NCI-H526 (cell line): ENCODE measurements at places on chromosomes 16 and 17.
A peak's percentile ranks its signal among the peaks of the same experiment; 100 is the strongest.

DNA sequence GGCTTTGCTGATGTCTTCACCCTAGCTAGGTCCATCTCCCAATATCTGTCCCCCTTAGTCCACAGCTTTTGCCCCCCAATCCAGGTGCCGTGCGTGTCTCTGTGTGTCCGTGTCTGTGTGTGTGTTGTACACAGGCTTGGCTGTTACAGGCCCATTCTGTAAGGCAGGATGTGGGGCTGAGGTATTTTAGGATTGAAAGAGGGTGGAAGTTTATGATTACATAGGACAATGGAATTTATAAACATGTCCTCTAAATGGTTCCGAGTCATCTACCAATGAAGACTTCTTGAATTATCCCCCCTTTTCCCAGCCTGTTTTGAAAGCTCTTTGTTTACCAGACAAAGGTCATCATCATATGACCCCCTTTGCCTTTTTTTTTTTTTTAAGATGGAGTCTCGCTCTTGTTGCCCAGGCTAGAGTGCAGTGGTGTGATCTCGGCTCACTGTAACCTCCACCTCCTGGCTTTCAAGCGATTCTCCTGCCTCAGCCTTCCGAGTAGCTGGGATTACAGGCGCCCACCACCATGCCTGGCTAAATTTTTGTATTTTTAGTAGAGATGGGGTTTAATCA lies 21.9 kb downstream of the ACE start:
- no peak for DNase-seq

GRCh38 chr17:19867329-19868078 lies at the start of gene ULK2:
TSS of gene ULK2 (minus strand) at chr17:19867936. CDS start at chr17:19867417, 519 bp downstream.
- DNase-seq = peak; percentile 3

- no peak for DNase-seq
Observed at GRCh38 chr17:8859027-8859803, 8.3 kb downstream of the PIK3R6 start.

- DNase-seq = no peak
Observed at GRCh38 chr17:55171634-55172328, 93.0 kb upstream of the HLF start.

GRCh38 chr16:15539197-15539596 lies 103.8 kb downstream of the MARF1 start:
- DNase-seq = no peak

GRCh38 chr17:3043737-3044365 lies 19.6 kb downstream of the OR1D5 start:
- peak; percentile 26 for DNase-seq

DNA sequence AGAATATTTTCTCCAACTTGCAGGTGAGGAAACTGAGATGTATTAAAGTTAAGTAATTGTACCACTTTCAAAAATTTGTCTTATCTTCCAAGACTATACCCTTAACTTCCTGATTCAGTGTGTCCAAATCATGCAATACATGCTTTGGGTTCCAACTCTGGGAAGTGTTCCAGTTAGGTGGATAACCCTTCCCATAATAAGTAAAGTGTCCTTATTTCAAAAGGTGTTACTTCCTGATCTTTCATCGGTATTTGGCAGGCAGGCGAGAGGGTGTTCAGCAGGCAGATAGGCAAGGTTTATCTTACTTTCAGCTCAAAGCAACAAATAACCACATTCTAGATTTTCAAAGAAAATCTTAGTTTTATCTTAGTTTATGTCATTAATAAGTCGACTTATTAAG lies 46.3 kb upstream of the ARHGAP44 start:
- DNase-seq = no peak

DNA sequence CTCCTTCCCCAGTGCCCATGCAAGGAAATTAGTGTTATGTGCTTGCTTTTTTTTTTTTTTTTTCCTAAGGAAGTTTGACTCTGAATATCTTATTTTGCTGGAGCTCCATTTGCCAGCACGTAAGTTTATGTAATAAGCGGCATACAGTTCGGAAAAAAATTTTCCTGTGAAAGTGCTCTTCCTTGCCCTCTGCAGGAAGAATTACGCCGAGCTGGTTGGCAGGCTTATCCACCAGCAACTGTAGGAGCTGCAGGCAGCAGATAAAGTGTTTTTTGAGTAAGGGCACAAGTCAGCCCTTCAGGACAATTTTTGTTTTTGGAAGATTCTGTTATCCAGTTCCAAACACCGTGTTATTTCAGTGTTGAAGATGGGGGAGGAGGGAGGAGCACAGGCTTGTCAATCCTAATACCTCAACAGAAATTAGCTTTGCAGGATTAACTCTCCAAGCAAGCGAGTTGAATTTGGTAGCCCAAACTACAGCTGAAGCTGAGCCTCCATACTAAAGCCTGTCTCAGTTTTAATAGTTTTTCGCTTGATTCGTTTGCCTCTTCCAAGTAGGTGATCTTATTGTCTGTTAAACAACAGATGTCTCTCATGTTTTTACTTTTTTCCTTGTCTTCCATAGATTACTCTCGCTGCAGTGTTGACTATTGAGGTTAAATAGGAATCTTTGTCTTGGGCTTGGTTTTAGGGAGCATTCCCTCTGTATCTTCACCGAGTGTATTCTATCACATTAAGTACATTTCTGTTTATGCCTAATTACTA lies 1.1 kb downstream of the SPECC1 start:
- DNase-seq = peak; percentile 75

GRCh38 chr17:55829995-55830612 lies 79.3 kb downstream of the PCTP start:
- no peak for DNase-seq

DNA sequence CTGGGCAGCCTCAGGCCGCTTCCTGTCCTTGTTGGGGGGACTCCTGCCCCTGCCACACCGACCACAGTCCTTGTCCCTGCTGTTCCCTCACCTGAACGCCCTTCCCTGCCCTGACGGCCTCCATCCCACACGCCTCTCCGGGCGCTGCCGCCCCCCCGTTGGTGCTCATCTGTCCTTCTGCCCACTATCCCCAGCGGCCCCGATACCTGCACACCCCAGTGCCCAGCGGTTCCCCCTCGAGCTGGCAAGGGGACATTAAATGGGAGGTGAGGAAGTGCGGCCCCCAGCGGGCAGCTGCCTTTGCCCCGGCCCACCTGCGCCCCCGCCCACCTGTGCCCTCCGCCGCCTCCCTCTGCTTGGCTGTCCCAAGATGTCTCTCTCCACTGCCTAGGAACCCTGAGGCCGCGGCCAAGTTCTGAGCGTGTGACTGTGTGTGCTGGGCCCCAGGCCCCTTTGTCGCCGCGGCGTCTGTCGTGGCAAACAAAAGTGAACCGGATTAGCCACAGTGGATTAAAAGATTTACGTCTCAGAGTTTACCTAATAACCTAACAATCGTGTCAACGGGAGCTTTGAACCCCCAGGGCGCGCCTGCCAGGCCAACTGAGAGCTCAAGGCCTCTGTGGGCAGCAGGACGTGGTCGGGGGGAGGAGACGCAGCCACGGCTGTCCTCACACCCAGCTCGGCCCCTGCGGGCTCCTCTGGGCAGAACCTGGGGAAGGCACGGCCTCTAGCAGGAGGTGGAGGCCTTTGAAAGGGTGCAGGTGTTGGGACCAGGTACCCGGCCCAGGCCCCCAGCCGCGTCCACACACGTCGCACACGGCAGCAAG lies 7.6 kb upstream of the AXIN1 start:
- DNase-seq = no peak

DNA sequence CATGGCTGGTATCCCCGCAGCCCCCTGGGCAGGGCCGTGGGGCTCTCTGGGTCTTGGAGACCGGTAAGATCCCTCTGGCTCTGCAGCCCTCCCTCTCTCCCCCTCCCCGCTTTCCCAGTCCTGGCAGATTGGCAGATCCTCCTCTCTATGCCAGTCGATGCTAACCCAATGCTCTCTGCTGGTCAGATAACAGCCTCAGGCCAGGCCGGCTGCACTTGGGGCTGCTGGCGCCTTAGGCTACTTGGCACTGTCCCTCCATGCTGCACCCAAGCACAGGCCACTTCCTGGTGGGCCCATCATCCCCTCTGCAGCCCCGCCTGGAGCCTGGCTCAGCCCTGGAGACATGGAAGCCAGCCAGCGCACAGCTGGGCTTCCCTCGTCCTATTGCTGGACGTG lies 81.7 kb downstream of the RTN4RL1 start:
- no peak for DNase-seq

DNA sequence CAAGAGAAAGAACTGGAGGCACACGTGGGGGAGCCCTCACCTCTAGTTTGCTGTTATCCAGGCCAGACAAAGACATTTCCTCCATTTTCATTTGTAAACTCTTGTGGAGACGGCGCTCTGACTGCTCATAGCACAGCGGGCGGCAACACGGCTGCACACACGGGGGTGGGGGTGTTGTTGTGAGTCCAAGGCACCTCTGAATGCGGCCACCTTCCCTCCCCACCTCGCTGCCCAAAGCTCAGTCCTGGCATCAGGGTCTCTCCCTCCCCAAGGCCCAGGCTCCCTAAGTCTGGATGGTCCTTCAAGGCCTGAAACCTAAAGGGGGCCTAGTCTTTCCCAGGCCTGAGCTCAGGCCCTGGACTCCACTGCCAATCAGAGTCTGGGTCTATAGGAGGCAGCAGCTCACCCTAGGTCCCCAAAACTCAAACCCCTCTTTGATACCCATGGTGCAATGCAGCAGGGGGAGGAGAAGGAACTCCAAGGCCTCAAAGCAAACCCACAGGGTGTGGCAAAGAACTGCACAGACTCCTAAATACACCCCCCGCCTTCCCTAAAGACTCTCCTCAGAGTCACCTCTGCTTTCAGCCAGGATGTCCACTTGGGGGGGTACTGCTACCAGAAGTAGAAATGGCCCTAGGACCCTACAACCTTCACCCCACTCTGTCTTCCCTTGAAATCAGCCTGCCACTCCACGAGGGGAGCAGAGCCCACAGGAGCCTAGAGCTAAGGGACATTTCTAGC lies 1.5 kb downstream of the ATXN7L3 start:
- DNase-seq = peak; percentile 51

GRCh38 chr17:50604513-50604912 lies 30.2 kb upstream of the ABCC3 start:
- DNase-seq = no peak

- no peak for DNase-seq
Observed at GRCh38 chr16:81158964-81159363, 62.8 kb upstream of the GCSH start.

DNA sequence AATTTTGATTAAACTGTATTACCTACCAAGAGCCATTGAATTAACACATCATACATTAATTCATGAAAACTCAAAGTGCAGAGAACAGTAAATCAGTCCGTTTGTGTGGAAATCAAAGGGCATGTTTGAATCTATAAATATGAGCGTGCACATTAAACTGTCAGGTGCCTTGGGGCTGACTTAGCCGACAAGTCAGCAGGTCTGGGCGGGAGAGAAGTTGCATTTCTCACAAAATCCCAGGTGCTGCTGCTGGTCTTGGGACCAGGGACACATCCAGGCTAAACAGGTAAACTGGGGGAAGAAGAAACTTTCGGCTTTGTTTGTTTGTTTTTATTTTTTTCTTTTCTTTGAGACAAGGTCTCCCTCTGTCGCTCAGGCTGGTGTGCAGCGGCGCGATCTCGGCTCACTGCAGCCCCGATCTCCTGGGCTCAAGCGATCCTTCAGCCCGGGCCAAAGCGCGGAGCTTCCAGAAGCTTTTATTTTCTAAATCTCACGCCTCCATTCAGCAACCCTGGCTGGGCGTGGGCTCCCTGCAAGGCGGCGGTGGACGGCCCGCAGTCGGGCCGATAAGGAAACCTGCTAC lies 213.9 kb downstream of the MRTFB start:
- DNase-seq = no peak

- peak; percentile 67 for DNase-seq
Observed at GRCh38 chr17:76597156-76598003, 11.7 kb upstream of the ST6GALNAC2 start.

GRCh38 chr16:11125936-11126335 lies 130.1 kb downstream of the SOCS1 start:
- no peak for DNase-seq

- no peak for DNase-seq
Observed at GRCh38 chr16:31356566-31357323, 1.8 kb downstream of the ITGAX start.

GRCh38 chr17:78838574-78839005 lies 2.0 kb downstream of the USP36 start:
- peak; percentile 12 for DNase-seq

GRCh38 chr17:49146620-49147306 lies 14.2 kb downstream of the B4GALNT2 start:
- no peak for DNase-seq

DNA sequence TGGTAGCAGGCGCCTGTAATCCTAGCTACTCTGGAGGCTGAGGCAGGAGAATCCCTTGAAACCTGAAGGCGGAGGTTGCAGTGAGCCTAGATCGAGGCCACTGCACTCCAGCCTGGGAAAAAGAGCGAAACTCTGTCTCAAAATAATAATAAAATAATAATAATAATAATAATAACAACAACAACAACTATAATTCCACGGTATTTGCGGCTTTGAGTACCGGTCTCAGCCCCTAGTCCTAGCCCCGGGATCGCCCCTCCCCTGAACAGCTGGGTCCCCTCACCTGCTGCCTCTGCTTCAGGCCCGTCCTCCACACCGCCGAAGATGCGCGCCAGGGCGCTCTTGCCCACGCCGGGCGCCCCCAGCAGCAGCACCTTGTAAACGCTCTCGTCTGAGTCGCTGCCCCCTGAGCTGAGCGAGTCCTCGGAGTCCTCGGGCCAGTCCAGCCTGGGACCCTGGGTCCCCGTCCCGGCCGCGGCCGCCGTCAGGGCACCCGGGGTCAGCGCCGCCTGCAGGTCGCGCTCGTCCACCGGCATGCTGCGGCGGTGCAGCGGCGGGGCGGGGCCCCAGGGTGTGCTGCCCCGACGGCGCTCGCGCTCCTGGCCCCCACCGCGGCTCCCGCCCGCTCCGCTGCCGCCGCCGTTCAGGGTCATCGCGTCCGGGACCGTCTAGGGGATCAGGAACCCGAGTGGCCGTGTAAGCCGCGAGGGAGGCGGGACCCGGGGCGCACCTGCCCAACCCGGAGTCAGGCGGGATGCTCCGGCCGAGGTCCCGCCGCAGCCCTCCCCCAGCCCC lies 611 bp downstream of the RRAD start:
- DNase-seq = peak; percentile 24

DNA sequence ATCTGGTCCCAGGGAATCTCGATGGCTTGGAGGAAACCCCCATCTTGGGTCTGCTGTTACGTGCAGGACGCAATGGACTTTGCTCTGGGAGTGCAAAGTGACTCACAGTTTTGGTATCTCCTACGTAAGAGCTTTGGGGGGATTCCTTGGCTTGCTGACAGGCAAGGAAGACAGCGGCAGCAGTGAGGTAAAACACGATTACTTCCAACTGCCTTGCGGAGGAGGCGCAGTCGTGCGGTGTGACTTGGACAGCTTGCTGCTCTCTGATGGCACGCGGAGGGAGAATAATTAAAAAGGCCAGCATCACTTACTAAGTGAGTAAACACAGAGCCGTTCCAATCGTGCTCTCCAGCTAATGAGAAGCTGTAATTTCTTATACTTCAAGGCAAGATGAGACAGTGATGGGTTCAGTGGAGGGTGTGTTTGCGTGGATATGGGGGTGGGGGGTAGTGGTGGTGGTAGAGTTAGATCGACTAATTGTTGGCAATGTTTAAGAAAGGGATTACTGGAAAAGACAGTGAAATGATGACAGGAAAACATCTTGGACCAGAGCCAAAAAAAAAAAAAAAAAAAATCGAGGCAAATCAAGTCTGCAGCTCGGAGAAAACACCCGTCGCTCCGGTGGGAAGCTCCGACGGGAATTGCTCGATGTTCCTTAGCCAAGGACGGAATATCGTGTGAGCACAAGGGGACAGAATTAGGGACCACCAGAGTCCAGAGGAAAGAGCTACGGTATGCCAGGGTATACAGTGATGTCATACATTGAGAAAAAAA lies 184.8 kb upstream of the ZFHX3 start:
- peak; percentile 36 for DNase-seq
